Mesendoderm (in vitro differentiated cells): ENCODE measurements at places on chromosomes 11 and 22.

- peak; percentile 45 for DNase-seq
Observed at GRCh38 chr11:31826536-31827438, 15.7 kb upstream of the PAX6 start.

GRCh38 chr22:32218470-32218869 is 13.6 kb upstream of the RFPL2 start:
- DNase-seq = peak; percentile 29

DNA sequence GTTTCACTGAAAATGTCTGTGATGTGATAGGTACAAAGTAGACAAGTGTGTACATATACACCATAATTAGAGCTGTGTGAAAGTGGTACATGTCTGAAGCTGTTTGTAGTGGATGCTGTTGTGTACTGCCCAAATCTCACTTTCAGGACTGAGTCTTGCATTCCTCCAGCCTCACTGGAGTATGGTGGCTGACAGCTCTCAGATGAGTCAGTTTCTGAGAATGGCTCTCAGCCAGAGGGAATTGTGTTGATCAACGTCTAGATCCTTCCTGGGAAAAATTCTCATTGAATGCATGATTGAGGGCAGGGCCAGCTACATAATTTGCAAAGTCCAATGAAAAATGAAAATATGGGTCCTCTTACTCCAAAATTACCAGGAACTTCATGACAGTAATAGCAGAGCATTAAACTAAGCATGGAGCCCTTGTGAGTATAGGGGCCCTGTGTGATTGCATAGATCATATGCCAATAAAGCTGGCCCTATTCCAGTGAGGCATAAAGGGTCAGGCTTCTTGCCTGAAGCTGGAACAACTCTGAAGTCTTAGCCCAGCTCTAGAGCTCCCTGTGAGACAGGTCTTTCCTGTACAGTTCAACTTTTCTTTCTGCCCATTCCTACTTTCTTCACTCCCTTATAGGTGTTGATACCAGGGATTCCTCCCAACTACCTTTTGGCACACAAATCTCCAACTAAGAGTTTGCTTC is 10.8 kb upstream of the CYP2R1 start:
- DNase-seq = peak; percentile 25

GRCh38 chr11:131691181-131692041 is 321.0 kb downstream of the NTM start:
- peak; percentile 67 for DNase-seq

DNA sequence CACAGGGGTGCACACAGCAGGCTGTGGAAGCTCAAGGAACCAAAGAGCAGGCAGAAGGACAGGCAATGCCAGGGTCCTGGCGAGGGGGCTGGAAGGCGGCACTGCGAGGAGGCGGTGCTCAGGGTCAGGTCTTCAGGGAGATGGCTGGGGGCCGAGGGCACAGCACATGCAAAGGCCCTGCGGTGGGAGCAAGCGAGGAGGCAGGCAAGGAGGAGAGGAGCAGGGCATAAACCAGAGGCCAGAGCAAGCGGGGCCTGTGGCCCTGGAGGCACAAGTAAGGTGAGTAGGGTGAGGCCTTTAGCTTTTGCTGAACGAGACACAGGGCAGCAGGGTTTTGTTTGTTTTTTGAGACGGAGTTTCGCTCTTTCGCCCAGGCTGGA is 126.9 kb downstream of the ARHGAP8 start:
- DNase-seq = no peak

DNA sequence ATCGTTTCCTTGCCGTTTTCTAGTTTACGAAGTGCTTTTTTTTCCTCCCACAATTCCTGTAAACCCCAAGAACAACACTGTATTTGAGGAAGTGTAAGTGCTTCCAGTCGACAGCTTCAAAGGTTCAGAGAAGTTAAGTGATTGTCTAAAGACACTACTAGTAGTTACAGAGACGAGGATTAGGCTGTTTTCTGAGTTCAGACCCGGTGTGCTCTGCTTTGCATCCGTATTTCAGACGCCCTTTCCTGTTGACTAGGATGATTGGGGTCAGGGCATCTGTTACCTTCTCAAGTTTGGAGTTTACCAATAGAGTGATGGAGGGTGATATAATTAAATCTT is 430 bp downstream of the CLP1 start:
- no peak for DNase-seq

DNA sequence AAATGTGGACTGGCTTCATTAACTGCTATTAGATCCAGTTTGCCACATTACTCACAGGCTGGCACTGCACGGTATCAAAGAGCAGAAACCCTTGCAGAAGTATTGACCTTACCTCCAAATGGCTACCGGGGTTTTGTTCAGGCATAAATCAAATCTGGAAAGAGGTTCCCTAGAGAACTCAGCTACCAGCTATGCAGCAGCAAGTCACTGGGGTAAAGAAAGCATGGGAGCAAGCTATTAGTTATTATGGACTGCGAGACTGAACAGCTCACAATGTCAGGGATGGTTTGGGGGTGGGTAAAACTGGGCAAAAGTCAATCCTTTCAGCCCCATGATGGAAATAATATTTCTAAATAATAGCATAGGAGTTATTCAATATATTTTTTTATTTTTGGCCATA is 128.1 kb downstream of the FANCF start:
- DNase-seq = no peak

DNA sequence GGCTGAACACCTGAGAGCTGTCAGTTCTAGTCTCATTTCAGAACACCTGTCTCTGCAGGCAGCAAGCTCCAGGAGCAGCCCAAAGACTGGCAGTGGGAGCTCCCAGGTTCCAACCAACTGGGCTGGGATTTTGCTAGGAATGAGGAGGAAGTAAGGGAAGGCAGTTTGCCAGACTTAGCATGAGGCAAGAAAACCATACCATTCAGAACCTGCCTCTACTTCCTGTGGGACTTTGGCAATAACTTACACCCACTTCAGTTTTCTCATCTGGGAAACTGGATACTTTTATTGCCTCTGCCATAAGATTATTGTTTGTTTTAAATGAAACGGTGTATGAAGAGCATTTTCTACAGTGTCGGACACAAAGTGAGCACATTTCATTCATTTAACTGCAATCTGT is 363.7 kb upstream of the ISX start:
- no peak for DNase-seq

- peak; percentile 75 for DNase-seq
Observed at GRCh38 chr22:20238536-20238900, 29.6 kb downstream of the RTN4R start.

DNA sequence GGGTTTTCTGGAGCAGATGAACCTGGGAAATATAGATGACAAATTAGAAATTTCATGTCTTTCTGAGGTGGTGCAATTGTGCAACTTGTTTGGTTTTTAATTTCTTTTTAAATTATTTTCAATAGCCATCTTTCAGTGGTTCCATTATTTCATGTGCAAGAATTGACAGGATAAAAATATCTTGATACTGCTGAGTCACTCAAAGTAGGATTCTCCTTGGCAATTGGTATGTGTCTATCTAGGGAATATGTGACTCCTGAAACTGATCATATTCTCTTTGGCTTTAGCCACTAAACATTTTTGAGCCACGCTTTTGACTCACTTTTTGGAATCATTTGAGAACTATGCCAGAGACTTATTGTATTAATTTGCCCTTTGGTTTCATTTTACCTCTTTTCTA is 331.5 kb downstream of the KCNA4 start:
- DNase-seq = no peak

DNA sequence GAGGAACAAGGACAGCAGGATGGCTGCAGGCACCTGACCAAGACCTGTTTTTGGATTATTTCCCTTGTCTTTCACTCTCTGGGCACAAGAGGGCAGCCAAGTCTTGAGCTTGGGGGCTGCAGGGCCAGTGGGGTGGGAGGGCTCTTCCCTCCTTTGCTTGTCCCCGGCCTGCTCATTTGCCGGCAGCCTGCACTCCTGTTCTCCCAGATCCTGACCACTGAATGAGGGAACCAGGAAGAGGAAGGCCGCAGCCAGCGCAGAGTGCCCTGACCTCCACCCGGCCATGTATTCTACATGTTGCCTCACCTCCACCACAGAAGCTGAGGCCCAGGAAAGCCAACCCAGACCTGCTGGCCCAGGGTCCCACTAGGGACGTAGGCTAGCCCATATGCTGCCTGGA is 15.5 kb upstream of the NNMT start:
- peak; percentile 92 for DNase-seq

DNA sequence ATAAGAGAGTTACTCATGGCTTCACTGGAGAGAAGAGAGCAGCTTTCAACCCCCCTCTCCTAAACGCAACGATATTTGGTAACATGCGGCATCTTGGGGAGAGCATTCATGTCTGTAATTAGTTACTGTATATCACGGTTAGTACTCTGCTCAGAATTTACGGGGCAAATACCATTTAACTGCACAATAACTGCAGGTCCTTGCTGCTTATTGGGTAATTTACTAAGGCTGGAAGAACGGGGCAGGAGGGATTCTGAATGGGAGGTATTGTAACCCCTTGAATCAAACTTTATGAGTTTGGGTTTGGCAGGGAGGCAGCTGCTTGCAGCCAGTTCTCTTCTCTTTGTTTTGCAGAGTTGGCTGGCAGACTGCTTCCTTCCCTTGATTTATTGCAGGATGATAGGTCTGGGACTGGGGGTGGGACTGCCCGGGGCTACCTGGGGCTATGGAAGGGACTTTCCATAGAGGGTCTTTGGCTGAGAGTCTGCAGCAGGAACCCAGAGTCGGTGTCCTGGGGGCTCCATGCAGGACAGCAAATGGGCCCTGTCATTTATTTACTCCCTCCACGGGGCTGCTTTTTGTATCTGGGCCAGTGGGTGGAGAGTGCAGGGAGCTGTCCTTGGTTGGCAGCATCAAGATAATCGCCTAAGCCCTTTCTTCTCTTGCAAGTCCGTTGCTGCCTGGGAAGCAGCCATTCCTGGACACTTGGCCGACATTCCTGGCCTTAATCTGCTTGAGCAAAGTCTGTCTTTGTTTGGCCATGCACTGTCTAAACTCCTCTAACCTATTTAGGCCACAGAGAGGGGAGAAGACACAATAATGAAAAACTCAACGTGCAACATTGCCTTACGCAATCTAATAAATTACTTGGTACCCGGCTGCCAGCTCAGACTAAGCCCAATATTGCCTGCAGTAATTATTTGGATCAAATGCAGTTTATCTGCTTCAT is 188.9 kb downstream of the ST3GAL4 start:
- peak; percentile 83 for DNase-seq

GRCh38 chr11:60876168-60876485 is 8.8 kb downstream of the ZP1 start:
- DNase-seq = no peak

DNA sequence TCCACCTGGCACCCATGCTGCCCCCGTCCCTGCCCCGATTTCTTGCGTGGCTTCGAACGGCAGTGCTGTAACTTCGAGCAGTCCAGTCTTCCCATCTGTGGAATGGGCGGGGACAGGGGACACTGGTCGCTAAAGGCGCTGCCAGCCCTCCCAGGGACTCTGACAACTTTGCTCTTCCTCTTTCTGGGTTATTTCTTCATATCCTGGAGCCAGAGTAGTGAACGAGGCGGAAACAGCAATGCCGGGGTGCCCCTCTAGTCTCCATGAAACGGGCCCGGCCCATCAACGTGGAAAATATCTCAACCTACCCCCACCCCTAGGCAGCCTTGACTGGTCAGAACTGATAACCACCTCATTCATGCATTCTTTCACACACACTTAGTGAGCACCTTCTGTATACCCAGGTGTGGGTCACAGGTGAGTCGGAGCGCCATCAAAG is 42.8 kb downstream of the TRIOBP start:
- no peak for DNase-seq

DNA sequence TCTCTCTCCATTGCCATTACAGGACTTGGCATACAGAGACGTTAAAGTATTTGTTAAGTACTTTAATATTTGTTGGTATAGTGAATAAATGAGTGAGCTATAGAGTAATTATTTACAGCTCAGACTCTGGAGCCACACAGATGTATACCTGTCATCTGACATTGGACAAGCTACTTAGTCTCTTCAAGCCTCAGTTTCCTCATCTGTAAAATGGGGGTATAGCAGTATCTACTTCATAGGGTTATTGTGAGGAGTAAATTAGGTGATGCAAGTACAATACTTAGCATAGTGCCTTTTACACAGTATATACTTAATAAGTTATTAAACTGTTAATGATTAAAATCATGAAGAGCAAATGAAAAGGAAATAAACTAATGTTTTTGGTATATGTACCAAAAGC is 203.2 kb downstream of the NAV2 start:
- no peak for DNase-seq
